CD4-positive, alpha-beta T cell treated with Interleukin-15 for 1 hour (primary cell): ENCODE measurements at places on chromosomes 1 and 21.
A peak's percentile ranks its signal among the peaks of the same experiment; 100 is the strongest.

DNA sequence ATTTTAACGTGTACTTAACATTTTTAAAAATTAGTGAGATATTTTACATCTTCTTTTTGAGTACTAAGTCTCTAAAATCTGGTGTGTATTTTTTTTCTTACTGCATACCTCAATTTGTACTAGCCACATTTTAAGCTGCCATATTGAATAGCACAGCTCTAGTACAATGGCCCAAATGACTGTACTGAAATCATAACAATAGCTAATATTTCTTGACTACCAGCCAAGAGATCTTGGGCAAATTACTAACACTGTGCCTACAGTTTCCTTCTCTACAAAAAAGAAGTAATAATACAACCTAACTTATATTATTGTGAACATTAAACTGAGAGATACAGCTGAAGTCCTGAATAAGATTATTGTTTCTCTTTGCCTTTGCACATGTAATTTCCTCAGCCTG is 57.2 kb downstream of the CDC7 start:
- no peak for DNase-seq

- peak; percentile 1 for DNase-seq
Observed at GRCh38 chr1:47209725-47210325, 20.0 kb upstream of the PDZK1IP1 start.

DNA sequence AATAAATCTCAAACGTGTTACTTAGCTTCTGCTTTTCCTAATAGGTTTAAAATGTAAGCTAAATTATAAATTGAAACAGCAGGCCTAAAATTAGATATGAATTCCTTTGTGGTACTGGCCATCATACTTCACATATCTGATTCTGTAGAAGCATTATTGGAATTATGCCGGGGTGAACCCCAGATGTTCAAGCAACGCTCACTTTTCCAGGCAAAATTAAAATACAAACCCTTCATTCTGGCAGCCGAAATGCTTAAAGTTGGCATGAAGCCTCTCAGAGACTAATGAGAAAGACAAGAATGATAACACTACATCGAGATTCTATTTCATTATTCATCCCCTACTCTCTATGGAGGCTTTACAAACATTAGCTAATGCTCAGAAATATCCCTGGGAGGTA is 1352.7 kb upstream of the ADGRL2 start:
- no peak for DNase-seq

DNA sequence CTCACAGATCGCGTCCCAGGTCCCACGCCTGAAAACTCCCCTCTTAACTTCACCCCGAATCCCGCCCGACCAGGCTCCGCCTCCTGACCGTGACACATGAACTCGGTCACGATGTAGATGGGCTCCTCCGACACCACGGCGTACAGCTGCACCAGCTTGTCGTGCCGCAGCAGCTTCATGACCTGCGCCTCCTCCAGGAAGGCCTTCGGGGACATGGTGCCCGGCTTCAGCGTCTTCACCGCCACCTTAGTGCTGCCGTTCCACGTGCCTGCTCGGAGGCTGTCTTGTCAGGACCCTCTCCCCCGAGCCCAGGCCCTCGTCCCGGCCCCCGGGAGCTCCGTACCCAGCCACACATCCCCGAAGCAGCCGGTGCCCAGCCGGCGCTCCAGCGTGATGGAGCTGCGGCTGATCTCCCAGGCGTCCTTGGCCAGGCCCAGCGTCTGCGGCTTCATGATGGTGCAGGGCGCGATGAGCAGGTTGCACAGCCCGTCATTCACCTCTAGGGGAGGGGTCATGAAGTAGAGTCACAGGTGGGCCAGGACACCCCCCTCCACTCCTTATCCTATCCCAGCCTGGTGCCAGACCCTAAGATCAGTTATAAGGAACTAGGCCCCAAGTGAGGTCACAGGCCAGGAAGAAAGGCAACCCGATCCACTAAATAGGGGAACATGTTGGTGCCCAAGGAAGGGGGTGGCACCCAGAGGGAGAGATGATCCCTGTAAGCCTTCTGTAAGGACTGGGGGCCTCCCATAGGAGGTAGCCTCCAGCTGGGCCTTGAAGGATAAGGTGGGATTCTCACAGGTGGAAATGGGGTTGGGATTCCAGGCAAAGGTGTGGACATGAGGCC is 11.6 kb upstream of the AHDC1 start:
- DNase-seq: no peak

DNA sequence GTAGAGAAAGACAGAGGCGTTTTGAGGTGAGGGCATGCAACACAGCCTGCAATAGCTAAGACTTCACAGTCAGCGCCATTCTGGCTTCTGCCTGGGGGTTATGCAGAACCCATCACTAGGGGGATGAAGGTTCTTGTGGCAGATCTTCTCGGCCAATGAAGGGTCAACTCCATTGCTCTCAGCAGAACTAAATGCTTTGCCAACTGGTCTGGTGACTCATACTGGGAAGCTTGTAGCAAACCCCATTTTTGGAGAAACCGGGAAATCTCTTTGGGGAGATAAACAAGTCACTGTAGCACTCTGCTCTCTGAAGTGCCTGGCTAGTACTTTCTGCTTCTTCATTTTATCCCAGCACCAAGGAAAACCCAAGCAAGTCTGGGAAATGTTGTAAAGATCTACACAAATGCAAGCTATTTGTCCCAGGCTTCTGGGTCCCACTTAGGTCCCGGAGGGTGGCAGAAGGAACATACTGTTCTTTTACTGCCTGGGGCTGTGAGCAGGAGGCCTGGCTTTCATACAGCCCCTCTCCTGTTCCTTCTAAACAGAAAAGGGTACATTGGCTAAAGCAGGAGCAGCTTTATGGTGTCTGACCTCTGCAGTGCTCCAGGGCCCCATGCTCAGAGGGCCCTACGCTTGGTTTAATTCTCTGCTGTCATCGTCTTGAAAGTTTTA is 28.8 kb downstream of the SHISA4 start:
- no peak for DNase-seq

DNA sequence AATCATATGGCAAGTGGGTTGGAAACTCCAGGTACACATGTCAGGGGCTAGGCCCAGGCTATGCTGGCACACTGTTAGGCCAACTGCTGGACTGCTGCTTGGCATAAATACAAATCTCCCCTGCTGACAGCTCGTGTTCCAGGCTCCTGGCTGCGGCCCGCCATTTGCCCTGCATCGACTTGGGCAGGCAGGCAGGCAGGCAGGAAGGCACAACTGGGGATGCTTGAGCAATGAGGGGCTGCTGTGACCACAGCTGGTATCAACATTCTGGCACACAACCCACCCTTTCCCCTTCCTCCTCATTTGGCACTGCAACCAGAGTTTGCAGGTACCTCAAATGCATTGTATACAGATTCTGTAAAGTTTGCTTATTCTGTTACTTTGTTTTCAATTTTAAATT is 53.2 kb downstream of the SAMSN1 start:
- DNase-seq: no peak

GRCh38 chr1:162236618-162237017 is 140.0 kb downstream of the SPATA46 start:
- no peak for DNase-seq

DNA sequence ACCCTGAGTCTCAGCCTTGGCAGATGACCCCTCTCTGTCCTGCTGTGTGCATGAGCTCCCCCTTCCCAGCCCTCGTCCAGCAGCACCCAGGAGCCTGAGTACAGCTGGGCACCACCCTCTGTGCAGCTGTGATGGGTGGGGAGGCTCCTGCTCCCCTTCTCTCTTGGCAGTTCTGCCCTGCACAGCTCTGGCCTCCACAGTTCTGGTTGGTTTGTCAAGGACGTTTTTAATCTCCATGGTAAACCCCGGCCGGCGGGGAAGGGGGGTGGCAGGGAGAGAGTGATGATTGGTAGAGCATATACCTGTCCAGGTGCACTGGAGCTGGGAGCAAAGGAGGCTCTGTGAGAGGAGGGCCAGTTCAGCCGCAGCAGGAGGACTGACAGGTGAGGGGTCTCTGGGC is at the start of gene CLCNKA:
CLCNKA (plus strand) TSS at position 356 of the 400 bp plus-strand sequence. CDS start 584 bp downstream, outside the sequence.
- no peak for DNase-seq

DNA sequence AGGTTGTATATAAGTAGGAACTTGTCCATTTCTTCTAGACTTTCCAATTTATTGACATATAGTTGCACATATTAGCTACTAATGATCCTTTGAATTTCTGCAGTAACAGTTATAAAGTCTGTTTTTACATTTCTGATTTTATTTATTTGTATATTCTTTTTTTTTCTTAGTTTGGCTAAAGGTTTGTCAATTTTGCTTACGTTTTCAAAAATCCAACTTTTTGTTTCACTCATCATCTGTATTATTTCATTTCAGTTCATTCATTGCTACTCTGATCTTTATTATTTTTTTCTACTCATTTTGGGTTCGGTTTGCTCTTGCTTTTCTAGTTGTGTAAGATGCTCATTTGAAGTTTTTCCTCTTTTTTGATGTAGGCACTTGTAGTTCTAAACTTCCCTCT is 97.9 kb downstream of the RPS6KC1 start:
- no peak for DNase-seq

DNA sequence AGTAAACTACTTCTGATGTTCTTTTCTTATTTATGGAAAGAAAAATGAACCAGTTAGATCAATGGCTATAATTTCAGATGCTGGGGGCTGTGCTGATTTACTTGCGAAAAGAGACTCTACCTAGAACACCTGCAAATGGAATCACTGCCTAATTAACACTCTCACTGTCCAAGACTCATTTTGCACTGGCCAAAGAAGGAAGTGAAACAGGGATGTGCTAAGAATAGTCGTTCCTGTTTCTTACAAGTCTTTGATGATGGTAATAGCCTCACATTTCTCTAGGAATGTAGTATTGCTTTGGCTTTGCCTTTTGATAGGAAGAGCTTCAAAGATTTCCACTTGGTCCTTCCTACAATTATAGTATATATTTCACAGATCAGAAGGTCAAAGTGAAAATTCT is 12.7 kb upstream of the TSNAX start:
- no peak for DNase-seq

GRCh38 chr1:16318555-16318954 is 33.7 kb downstream of the FBXO42 start:
- no peak for DNase-seq

DNA sequence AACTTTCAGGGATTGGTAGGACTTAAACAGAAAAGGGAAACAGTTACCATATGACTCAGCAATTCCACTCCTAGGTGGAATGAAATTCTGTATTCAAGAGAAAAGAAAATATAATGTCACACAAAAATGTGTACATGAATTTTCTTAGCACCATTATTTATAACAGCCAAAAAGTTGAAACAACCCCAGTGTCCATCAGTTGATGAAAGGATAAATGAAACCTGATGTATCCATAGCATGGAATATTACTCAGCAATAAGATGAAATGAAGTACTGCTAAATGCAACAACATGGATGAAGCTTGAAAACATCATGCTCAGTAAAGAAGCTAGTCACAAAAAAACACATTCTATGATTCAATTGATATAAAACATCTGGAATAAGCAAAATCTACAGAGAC is 15.5 kb downstream of the EEIG2 start:
- DNase-seq: no peak

GRCh38 chr1:68216089-68216772 is 16.1 kb downstream of the WLS start:
- no peak for DNase-seq

GRCh38 chr1:2377751-2378440 is 13.5 kb downstream of the MORN1 start:
- no peak for DNase-seq

- no peak for DNase-seq
Observed at GRCh38 chr1:231950331-231951128, 323.9 kb downstream of the DISC1 start.

DNA sequence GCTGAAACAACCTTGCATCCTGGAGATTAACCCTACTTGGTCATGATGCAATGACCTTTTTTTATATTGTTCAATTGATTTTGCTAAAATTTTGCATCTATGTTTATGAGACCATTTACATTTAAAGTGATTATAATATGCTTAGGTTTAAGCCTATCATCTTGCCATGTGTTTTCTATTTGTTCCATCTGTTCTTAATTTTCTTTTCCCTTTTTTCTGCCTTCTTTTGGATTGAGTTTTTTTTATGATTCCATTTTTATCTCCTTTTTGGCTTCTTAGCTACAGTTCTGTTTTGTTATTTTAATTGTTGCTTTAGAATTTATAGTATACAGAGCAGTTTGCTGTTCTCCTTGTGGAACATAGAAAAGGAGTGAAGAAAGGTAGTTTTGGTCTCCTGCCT is 385.1 kb upstream of the USP24 start:
- DNase-seq: no peak

DNA sequence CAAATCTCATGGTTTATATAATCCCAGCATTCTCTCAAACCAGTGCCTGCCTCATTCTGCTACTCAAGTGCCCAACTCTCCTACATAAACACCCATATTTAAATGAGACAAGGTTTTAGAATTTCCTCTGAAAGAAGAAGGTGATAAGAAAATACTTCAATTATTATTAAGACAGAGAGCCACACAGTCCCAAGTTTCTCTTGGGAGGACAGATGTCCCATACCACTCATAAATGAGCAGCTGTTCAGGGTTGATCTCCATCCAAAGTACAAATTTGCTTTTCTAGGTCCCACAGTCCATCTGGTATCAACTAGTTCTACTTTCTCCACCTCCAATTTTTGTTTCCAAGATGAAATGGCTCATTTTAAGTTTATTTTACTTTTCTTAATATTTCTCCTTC is 11.3 kb downstream of the DCAF8 start:
- no peak for DNase-seq

GRCh38 chr1:53583021-53583867 is 124.0 kb downstream of the DMRTB1 start:
- DNase-seq: no peak

DNA sequence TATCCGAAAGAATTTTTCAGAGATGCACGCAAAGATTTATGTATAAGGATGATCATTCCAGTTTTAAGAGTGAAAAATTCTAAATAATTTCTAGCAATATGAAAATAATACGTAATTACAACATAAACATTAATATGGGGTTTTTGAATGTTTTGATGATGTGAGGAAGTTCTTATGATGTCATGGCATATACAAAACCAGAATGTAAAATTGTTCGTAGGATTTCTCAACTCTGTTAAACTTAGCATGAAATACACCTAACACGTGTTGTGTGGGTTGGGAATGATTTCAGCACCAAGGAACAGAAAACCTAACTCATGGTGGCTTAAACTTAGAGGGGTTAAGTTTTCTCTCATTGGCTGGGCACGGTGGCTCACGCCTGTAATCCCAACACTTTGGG is 62.2 kb downstream of the MYOM3 start:
- no peak for DNase-seq

- DNase-seq: no peak
Observed at GRCh38 chr1:21879928-21880618, 57.0 kb downstream of the HSPG2 start.

- no peak for DNase-seq
Observed at GRCh38 chr1:217617126-217617525, 13.8 kb downstream of the GPATCH2 start.

- DNase-seq: no peak
Observed at GRCh38 chr1:157106813-157107189, 7.2 kb upstream of the ETV3L start.

- DNase-seq: peak; percentile 36
Observed at GRCh38 chr1:152461544-152461943, 47.5 kb upstream of the CRNN start.

DNA sequence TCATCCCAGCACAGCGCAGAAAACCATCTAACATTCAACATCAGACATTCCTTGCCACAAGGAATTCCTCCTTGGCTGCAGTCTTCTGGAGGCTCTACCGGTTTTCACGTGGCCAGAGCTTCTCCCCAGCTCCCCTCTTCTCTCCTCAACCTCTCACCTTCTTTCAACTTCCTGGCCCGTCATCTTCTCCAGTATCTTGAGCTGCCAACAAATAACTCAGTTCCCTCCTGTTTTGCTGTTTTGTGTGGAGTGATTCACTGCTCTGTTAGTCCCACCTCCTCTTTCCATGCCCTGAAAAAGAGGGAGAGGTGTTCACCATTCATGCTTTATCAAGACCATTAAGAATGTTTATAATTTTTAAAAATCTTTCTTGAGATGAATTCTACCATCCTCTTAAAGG is 32.6 kb downstream of the PIGM start:
- no peak for DNase-seq

GRCh38 chr1:55538428-55538827 is 323.3 kb upstream of the USP24 start:
- DNase-seq: no peak
